Adrenal gland (tissue), 19 donors: ENCODE measurements at places on chromosomes 12 and 14. TPM values are rescaled to one million over a fixed set of nuclear protein-coding genes. Genes with fewer than 3 reads are reported as not detected.

DNA sequence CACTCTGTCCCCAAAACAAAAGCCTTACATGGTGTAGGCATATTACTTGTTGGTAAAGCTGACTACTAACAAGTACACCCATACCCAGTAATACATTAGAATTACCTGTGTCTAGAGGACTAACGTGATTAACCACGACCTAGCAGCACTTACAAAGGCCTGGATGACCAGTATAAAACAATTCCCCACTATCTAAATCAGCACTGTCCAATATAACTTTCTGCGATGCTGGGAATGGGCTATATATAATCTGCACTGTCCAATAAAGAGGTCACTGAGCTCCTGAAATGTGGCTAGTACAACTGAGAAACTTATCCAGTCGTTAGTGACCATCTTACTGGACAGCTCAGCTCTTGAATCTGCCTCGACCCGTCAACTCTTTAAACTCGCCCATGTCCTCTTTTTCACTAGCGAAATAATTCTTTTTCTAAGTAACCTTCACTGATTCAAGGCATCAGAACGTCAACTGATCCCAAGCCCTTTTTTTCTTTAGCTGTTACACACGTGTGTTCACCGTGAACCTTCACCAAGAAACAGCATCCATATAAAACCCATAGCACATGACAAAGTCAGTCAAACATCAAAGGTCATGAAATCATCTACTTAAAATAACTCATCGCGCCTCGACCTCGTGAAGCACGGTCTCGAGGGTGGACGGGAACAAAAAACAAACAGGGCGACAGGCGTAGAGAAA is 905 bp upstream of the CIPC start:
- DNase-seq = no peak
- no peaks in the 10 kb centered on the region for H3K27me3 ChIP-seq
- H3K27ac ChIP-seq = peak overlapping the region; percentile 96
- no peaks in the 10 kb centered on the region for H3K36me3 ChIP-seq
- peaks cover 40% of the 10 kb centered on the region for H3K4me1 ChIP-seq

GRCh38 chr12:123916729-123917128 is 55.9 kb downstream of the CCDC92 start:
- H3K4me1 ChIP-seq = no peaks in the 10 kb centered on the region
- DNase-seq = no peak
- H3K27me3 ChIP-seq = no peaks in the 10 kb centered on the region
- H3K27ac ChIP-seq = no peak overlapping the region
- no peaks in the 10 kb centered on the region for H3K36me3 ChIP-seq

ALX1 gene
- not detected for total RNA-seq

DNA sequence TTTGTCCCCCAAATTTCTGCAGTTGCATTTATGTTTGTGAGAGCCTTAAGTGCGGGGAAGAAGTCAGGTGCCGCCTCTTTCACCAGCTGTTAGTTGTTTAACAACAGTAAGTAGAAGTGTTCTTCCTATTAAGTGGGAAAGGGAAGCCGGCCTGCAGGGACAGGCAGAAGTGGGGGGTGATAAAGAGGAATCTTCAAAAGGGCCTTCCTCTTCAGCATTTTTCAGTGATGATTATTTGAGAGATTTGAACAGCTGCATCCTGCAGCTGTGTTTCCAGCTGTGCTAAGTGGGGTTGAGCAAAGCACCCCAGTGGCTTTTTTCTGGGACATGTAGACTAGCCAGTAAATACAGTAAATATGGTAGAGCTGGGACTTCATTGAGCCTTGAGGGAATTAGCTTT is 32.1 kb upstream of the SLC38A1 start:
- H3K4me1 ChIP-seq = no peaks in the 10 kb centered on the region
- DNase-seq = no peak
- H3K27me3 ChIP-seq = no peaks in the 10 kb centered on the region
- no peaks in the 10 kb centered on the region for H3K36me3 ChIP-seq

DNA sequence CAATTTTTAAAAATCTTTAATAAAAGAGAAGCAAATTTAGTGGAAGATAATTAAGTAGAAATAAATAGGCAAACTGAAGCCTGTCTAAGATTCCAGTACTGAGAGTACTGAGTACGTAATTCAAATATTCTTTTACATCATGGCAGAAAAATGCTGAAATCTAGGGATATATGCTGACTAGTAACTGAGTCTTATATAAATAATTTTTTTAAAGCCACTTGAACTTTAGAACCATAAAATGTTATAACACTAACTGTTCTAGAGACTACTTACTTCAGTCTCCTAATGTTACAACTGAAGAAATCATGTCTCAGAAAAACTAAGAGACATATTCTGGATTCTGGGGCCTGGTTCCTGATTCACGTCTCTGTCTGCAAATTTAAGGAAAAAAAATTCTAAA is 230.6 kb upstream of the PLEKHG7 start:
- DNase-seq = no peak
- no peak overlapping the region for H3K27ac ChIP-seq
- no peaks in the 10 kb centered on the region for H3K4me1 ChIP-seq
- H3K27me3 ChIP-seq = no peaks in the 10 kb centered on the region
- no peaks in the 10 kb centered on the region for H3K36me3 ChIP-seq
- H3K4me3 ChIP-seq = no peak overlapping the region

GRCh38 chr12:57342207-57342691 is 88.6 kb downstream of the R3HDM2 start:
- H3K4me1 ChIP-seq = peaks cover 14% of the 10 kb centered on the region
- H3K27me3 ChIP-seq = no peaks in the 10 kb centered on the region

RPS6KA5 gene
- 1.8 TPM for total RNA-seq

DNA sequence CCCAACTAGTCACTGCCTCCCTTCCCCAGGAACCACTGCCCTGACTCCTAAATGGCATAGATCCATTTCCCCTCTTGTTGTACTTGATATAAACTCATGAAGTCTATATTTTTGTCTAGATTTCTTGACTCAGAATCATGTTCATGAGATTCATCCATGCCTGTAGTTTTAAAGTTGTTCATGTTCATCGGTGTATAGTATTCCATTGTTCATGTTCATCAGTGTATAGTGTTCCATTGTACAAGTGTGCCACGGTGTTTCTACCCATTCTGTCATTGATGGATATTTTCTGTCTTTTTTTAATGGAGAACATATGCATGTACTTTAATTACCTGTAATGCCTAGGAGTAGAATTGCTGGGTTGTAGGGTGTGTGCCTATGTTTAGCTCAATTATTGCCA is 261.7 kb downstream of the CACNA1C start:
- H3K4me1 ChIP-seq = no peaks in the 10 kb centered on the region
- no peak overlapping the region for H3K4me3 ChIP-seq
- no peak overlapping the region for H3K27ac ChIP-seq
- no peaks in the 10 kb centered on the region for H3K36me3 ChIP-seq

DNA sequence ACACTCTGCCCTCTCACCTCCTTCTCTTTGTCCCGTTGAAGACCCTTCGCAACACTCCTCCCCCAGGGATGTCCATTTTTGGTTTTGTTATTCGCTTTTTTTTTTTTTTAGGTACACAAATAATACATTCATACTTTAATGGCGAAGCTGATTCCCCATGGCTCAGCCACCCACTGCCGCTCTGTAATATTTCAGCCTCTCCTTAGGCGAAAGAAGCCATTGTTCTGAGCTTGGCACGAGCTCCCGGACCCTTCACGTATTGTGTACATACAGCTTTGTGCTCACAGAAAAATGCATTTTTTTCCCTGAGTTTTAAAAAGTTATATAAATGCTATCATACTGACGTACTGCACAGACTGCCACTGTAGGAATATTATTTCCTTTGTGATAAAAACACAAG is 115.0 kb downstream of the TMEM132C start:
- no peaks in the 10 kb centered on the region for H3K36me3 ChIP-seq
- no peak overlapping the region for H3K27ac ChIP-seq
- H3K27me3 ChIP-seq = no peaks in the 10 kb centered on the region

AGAP2 gene
- total RNA-seq = 0.97 TPM

DNA sequence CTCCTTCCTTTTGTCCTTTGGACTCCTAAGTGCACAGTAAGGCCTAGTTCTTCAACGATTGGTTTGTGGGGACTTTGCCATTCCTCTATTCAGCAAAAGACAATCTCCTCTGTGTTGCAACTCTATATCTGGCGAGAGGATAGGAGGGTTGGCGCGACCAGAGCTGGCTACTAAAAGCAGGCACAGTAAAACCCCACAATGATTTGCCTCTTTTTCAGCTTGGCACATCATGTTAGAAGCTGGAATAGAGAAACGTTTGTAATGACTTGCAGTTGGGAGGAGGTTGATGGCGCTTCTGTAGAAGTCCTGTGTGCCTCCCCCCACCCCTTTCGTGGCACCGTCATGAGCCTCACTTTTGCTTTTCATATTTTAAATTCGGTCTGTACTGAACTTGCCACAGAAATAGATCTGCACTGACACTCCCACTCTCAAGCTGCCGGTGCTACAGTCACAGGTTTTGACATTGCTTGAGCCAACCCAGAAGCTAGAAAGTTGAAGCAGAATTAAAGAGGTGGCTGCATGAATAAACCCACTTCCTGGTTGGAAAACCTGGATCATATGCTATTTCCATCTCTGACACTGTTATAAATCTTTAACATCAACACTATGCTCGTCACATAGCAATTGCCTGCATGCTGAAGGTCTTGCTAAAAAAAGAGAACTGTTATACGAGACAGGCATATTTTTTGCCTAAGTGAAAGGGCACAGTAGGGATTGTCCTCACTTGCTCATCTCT is 315.3 kb upstream of the PRICKLE1 start:
- no peak for DNase-seq
- H3K27ac ChIP-seq = no peak overlapping the region

DNA sequence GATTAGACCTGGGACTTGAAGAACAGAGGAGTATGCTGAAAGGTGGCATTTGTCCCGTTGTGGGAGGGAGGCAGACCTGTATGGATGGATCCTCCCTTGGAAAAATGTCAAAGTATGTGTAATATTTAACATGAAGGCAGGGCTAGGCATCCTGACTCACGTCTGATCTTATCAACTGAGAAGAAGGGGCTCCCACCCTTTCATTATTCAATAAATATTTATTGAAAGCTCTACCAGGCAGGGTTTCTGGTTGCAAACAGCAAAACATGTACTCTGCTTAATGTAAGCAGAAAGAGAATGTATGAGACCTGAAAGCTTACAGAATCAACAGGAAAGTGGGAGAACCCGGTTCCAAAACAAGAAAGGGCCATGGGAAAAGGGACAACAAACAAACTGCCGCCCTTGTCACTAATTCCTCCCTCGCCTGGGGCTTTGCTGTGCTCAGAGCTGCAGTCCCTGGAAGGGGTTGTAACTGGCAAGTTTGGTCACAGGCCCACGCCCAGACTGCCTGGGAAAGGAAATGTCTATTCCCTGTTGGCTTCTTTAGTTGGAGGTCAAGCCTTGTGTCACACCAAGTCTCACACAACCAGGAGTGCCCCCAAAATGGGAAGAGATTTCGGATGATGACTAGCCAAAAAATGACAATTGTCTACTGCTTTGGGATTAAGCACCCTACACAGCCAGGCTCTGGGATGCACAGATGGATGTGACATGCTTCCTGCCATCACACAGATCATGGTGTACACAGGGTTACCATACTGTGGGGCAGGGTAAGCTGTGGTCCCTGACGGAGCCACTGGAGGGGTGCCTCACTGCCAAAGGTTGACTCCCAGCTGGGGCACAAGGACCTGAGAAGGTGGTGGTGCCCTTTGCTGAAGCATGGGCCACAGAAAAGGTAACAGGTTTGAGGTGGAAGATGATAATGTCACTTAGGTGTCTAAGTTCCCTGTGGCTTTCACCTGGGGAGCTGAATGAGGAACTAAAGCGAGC is 36.8 kb downstream of the RAB35 start:
- no peak overlapping the region for H3K27ac ChIP-seq
- H3K4me1 ChIP-seq = no peaks in the 10 kb centered on the region
- H3K27me3 ChIP-seq = no peaks in the 10 kb centered on the region
- DNase-seq = peak; percentile 11

GRCh38 chr12:115320967-115321366 is 637.0 kb upstream of the TBX3 start:
- H3K27ac ChIP-seq = peak overlapping the region; percentile 68
- no peak overlapping the region for H3K4me3 ChIP-seq
- DNase-seq = peak; percentile 94
- H3K27me3 ChIP-seq = no peaks in the 10 kb centered on the region

NUAK1 gene
- total RNA-seq = 7.6 TPM
